ENCODE measurements at places on chromosomes 4 and X.
A peak's percentile ranks its signal among the peaks of the same experiment; 100 is the strongest.

DNA sequence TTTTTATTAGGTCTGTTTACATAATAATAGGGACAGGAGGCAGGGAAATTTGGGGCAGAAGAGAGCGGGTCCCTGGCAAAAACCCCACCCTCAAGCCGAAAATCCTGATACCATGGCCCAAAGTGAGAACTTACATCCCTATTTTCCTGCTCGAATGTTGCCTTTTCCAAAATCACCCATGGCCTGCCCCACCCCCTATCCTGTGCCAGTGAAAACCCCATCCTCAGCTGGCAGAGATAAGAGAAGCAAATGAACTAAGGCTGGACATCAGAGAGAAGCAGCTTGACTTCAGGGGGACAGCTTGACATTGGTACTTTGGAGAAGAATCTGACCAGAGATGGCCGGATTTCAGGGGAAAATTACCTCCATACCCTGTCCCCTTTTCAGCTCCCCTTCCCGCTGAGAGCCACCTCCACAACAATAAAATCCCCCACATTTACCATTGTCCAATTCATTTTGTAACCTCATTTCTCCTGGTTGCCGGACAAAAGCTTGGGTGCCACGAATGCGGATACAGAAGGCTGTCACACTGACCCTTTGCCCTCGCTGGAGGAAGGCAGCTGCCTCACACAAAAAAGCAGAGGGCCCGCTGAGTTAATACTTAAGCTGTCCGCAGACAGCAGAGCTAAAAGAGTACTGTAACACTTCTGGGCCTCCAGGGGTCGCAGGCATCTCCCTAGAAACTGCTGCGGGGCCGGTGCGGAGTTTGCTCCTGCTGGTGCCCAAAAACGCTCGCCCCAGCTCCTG, 196.2 kb downstream of the SNCA start:
- DNase-seq: peak; percentile 55

DNA sequence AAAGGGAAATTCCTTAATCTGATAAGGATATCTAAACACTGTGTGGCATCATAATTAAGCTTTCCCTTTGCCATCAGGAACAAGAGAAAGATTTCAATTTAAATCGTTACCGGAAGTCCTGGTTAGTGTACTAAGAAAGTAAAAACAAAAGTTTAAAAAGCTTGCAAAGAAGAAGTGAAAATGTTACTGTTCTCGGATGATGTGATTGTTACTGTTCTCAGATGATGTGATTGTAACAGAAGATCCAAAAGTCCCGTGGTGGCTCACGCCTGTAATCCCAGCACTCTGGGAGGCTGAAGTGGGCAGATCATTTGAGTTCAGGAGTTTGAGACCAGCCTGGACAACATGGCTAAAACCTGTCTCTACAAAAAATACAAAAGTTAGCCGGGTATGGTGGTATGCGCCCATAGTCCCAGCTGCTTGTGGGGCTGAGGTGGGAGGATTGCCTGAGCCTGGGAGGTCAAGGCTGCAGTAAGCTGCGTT, 62.5 kb downstream of the RGS12 start:
- no peak for DNase-seq

DNA sequence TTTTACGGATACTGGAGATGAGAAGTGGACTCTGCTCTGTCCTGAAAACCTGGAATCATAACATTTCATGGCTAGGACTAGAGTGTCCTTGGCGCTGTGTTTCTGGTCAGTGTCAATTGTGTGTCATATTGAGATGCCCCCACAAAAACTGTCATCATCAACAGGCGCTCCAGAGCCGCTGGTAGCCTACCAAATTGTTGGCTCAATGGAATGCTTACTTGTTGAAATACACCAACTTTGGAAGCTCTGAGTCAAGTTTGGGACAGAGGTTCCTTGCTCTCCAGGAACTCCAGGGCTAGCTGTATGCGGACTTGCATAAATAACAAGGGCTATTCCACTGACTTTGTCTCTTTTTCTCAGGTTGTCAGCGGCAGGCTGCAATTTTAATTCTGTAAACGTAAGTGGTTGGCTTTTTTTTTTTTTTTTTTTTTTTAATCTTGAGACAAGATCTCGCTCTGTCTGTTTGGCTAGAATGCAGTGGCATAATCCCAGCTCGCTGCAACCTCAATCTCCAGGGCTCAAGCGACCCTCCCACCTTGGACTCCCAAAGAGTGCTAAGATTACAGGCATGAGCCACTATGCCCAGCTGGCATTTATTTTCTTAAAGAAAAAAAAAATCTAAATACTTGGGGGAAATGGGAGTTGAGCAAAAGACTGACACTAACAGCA, 871 bp upstream of the HPGD start:
- no peak for DNase-seq

- no peak for DNase-seq
Observed at GRCh38 chrX:39244147-39244546, 442.9 kb downstream of the MID1IP1 start.

DNA sequence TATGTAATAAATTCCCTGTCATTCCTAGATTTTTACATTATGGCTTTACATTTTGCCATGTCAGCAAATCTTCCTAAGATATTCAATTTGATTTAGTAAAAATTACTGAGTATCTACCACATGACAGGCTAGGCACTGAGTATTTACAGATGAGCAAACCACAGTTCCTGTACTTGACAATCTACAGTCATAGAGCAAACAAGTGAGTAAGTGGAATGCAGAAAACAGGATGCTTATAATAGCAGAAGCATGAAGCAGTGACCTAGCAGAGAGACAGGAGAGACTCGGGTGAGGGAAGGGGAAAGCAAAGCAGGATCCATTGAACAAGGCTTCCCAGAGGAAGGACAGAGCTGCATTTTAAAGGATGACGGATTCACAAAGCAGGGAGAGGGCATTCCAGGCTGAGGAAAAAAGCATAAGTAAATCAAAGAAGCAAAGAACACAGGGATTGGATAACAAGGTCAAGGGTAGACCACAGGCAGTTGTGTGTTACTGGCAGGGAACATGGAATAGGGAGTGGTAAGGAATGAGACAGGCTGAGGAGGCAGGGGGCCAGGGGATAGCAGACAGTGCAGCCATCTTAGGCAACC, 124.7 kb upstream of the C1QTNF7 start:
- DNase-seq: no peak

DNA sequence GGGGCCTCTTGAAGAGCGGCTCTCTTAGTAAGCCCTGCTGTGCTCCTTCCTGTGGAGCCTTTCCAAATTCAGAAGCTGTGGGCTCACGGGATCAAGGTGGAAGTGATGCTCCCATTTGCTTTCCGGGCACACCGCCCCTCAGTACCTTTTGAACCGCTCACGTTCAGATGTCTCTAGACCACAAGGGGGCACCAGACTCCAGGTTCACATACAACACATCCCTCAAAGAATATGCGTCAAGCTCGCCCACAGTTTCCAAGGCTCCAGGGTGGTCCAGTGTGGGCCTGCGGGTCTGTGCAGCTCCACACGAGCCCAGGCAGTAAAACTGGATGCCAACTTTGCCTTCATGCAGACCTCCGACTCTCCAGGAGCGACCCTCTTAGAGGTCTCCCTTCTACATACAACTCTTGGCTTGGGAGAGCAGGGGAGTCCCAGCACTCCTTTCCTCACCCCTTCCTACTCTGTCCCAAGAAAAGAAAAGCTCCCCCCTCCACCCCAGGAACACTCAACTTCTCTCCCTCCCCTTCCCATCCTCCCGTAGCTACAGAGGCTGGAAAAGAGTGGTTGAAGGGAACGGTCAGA, 11.0 kb downstream of the SUPT20HL1 start:
- DNase-seq: peak; percentile 67

- no peak for DNase-seq
Observed at GRCh38 chr4:6184169-6184568, 16.2 kb downstream of the JAKMIP1 start.

- no peak for DNase-seq
Observed at GRCh38 chr4:5469861-5470260, 238.5 kb downstream of the EVC2 start.

DNA sequence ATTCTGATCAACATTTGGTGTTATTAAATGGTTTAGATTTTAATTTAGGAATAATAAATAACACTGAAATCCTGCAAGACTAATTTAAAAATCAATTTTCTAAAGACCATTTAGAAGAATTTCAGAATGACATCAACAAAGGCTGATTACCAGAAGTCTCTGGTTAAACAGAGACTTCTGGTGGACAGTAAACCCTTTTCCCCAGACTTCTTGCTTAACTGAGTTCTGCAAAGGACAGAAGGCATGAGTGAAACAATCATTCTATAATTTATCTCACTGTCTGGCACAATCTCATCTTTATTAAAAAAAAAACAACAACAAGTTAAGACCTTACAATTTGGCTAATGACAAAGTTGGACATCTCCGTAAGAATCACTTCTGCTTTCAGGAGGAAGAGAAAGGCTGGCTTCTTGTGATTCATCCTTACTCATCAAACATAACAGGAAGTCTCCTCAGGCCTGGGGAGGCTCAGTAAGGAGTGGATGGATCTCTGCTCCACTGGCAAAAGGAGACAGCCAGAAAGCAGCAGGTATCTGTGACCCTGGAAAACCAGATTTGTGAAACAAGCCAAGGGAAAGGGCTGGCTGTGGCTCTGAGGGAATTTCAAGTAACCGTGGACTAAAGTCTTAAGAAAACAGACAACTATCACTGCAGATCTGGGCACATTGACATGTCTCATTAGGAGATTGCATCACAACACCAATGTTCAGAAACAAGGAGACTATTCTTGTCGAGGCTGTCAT, 908 bp upstream of the TLR6 start:
- DNase-seq: no peak

- DNase-seq: no peak
Observed at GRCh38 chr4:156280686-156281085, 327.0 kb upstream of the CTSO start.

GRCh38 chr4:87601361-87601760, 7.0 kb upstream of the DSPP start:
- DNase-seq: no peak

GRCh38 chr4:184171011-184171410, 46.7 kb downstream of the ENPP6 start:
- no peak for DNase-seq

- DNase-seq: no peak
Observed at GRCh38 chr4:184369871-184370270, 104.5 kb downstream of the IRF2 start.

GRCh38 chr4:26163425-26164362, 157.1 kb upstream of the RBPJ start:
- DNase-seq: no peak

GRCh38 chrX:40314070-40314469, 216.3 kb upstream of the BCOR start:
- no peak for DNase-seq

GRCh38 chr4:24614881-24615280, 30.5 kb upstream of the DHX15 start:
- DNase-seq: no peak

DNA sequence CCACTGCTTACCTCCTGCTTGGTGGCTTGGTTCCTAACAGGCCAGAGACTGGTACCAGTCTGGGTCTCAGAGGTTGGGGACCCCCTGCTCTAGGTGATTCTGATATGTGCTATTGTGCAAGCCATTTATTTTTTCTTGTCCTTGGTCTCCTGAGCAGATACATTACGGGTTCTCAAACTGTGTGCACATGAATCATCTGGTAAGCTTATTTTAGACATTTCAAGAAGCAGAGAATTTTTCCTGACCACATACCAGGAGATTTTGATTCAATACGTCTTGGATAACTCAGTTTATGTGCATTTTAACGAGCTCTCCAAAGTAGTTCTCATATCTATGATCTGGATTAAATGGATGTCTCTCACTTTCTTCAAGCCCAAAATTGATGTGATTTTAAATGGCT, 77.2 kb downstream of the FHIP1A start:
- no peak for DNase-seq

DNA sequence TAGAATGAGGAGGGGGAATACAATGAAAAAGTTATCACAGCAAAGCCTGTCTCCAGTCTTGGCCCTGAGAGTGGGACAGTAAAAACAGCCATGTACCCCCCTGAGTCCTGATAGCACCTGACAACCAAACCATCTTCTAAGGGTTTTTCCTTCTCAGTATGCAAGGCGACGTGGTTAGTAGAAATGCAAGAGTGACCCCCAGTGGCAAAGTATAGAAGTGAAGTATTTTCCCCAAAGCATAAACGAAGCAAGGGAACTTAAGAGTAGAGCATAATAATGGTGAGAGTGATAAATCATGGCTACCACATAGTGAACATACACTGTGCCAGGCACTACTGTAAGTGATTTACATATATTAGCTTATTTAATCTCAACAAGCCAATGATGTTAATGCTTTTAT, 52.8 kb downstream of the FAM47C start:
- DNase-seq: no peak

DNA sequence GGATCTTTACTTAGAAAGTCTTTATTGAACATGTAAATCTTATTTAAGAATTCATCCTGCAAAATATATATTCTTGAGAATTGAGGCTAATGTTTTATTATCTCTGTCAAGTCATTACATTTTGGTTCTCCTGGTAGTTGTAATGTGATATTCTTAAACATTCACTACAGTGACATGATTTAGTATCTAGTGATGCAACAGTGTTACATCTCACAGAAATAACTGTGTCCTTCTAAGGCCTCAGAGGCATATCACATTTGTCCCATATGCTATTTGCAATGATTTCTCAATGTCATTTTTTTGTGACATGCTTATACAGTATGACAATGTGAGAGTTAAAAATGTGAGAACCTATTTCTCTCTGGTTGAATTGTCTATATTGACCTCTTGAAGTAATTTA, 34.1 kb downstream of the PRRG1 start:
- DNase-seq: no peak

DNA sequence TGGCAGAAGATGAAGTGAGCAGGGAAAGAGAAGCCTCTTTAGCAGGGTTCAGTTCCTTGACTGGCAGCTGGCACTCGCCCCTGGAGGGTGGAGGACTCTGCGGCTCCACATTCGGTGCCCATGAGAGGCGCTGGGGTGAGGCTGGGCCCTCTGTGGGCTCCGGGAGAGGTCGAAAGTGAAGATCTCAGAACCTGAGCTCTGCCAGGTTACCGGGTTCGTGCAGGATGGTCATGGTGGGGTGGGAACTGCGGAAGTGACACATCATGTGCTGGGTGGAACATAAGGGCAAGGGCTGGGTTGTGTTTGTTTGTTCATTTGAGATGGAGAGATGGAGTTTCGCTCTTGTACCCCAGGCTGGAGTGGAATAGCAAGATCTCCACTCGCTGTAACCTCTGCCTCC, 44.2 kb downstream of the TRIM61 start:
- no peak for DNase-seq

GRCh38 chr4:167084321-167084720, 150.0 kb downstream of the SPOCK3 start:
- DNase-seq: no peak

- DNase-seq: no peak
Observed at GRCh38 chr4:110216129-110216528, 17.7 kb upstream of the ELOVL6 start.

- DNase-seq: no peak
Observed at GRCh38 chrX:71315917-71316316, 14.4 kb downstream of the ITGB1BP2 start.

DNA sequence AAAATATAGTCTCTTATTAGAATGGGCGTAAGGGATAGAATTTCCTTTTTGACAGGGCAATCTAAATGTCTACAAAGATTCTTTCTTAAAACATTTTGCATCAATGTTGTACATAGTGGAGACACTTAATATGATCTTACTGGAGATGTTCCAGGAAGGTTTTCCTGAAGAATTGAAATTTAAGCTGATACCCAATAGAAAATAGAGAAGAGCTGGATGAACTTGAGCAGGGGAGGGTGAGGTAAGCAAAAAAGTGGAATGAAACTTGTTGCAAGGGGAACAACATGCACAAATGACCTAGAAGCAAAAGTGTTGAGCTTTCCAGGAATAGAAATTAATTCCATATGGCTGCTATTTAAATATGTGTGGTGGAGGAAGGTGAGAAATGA, 19.7 kb downstream of the SLAIN2 start:
- no peak for DNase-seq

GRCh38 chr4:66223068-66223703, 552.9 kb upstream of the EPHA5 start:
- no peak for DNase-seq

Data from right cardiac atrium (tissue), 5 donors.